Activated naive CD4-positive, alpha-beta T cell treated with Interleukin-2 at 50 U/mL for 16 hours (primary cell): ENCODE measurements at places on chromosomes 13 and 19.
A peak's percentile ranks its signal among the peaks of the same experiment; 100 is the strongest.

DNA sequence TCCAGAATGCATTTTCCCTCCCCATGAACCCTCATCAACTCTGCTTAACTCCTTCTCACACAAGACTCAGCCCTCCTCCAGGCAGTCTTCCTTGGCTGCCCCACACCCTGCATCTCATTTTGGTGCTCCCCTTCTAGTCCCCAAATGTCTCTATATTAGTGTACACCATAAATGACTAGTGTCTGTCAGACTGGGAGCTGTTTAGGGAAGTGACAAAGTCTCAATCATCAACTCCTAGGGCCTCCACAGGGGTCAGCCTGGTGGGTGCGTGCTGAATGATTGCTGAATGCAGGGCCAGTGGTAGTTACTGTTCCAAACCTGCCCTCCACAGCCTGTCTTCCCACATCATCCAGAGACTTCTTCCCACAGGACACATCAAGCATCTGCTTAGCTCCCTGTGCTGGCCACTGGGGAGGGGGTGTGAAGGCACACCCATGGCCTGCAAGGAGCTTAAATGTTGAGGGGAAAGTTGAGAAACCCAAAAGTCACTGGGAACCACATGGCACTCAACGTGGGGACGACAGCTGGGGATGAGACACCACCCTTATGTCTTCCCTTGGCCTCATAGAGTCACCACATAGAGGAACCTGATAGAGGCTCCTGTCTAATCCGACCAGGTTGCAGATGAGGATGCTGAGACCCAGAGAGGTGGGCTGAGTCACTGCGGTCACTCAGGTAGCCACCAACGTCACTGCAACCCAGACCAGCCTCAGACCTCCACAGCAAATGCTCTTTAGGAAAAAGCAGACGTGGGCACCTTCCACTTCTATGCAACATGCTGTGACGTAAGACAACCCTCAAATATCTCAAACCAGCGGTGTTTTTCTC is 79.3 kb upstream of the TM9SF2 start:
- no peak for DNase-seq

DNA sequence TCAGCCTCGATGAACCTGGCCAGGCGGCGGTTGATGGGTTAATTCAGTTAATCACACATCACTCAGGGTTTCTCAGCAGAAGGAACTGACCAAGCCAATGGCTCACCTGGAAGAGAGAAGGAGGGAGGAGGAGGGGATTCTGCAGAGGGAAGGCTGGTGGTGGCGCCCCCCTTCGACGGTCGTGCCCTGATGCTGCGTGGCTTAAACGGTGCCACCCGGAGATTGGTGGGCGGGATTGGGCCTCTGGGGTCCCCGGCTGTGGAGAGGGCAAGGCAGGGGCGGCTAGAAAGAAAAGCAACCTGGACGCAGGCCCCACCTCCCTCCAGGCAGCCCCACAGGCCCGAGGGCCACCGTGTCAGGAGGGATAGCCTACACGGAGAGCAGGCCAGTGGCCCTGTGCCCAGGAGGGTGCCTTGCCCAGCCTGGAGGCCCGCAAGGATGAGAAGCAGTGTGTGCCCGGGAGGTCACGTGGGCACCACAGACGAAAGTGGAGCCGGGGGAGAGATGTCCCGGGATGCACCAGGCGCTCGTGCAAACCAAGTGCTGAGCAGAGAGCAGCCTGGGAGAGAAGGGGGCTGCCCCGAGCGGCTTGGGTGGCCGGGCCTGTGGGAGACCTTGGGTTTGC is 16.0 kb downstream of the CSNK1G2 start:
- DNase-seq, result no peak

GRCh38 chr13:66703597-66703996 is 526.5 kb downstream of the PCDH9 start:
- DNase-seq, result no peak

- no peak for DNase-seq
Observed at GRCh38 chr13:98959291-98959690, 18.6 kb downstream of the DOCK9 start.

DNA sequence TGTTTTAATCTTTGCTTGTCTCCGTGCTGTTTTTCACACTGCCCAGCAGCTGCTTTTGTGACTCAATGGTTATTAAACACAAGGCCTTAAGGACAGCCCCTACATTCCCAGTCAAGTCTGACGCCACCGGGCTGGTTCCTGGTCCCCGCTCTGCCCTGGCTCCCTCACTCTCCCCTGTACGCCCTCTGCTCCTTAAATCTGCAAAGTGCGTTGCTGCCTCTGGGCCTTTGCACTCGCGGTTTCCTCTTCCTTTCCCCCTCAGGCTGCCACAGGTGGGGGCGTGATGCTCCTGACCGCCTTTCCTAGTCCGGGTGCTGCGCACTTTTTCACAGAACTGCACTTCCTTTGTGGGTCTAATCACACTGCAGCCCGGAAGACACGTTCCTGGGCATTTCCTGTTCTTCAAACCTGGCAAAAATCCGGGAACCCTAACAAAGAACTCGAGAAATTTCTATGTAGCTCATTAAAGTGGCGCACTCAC is 25.6 kb downstream of the NOSIP start:
- DNase-seq, result peak; percentile 46

GRCh38 chr19:1510442-1510806 is 2.4 kb downstream of the ADAMTSL5 start:
- DNase-seq, result no peak

DNA sequence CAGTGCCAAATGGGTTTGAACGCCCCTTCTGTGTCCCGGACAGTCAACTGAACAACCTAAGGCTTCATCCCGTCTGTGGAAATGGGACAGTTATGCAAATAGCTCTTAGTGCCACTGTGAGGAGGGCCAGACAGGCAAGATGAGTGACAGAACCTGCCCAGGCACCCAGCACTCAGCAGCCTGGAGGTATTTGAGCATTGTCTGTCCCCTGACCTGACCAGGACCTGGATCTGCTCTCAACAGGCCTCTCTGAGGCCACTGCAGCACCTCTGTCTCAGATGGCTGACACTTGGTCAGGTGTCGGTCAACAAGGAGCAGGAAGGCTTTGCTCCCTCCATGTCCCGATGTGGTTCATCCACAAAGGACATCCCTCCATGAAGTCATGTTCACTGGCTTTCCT is 67.9 kb downstream of the CCDC70 start:
- DNase-seq, result no peak

DNA sequence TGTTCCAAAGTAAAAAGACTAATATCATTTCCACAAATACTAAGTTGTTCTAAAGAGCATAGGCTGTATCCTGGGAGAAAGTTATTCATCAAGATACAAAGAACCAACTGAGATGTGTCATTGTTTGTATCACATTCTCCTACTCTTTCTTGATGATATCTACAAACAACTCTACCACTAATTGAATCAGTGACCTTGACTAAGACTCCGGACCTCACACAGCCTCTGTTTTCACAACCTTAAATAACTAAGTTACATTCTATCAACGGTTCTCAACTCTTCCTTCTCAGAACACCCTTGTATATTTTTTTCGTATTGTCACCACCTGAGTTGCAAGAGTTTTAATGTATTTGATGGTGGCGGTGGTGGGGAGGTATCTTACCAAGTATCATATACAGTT is 12.6 kb downstream of the IRS2 start:
- no peak for DNase-seq
